Stimulated activated CD8-positive, alpha-beta memory T cell treated with anti-CD3 and anti-CD28 coated beads, Interleukin-4, amount 100 ng/mL, for 1 hour (primary cell): ENCODE measurements at places on chromosomes 11 and 22.

GRCh38 chr22:30943368-30943767, 25.2 kb downstream of the MORC2 start:
- peak; percentile 38 for DNase-seq

DNA sequence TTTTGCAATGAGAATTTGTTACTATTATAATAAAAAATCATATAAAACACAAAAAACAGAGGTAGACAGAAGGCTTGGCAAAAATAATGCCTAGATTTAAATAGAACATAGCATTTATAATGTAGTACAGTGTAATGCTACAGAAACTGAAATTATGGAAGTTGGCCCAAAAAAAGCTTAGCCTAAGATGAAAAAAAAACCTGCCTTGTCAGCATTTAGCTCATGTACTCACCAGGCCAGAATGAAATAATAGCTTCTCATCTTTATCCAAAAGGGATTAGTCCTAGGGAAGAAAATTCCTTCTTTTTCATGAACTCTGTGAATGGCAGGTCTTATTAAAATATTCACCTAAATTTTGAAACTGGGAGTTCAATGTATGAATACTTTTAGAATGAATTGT, 951.1 kb downstream of the LRRC4C start:
- DNase-seq = no peak

DNA sequence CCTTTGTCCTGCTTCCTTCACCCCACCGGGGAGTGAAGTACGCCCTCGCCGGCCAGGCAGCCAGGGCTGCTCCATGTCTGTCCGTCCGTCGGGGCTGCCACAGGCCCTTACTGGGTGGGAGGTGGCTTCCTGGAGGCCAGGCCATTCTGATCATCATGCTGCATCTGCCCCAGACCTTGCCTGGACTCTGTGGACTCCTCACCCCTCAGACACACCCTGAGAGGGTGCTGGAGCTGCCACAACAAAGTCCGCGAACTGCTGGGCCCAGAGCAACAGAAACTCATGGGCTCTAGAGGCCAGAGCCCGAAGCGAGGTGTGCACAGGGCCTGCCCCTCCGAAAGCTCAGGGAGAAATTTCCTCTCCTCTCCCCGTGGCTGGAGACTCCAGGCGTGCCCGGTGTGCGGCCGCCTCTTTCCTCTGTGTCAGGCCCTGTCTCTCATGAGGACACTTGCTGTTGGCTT, 124.2 kb downstream of the KCNQ1OT1 start:
- no peak for DNase-seq

- DNase-seq = no peak
These were observed 2.0 kb downstream of the CD3E start for GRCh38 chr11:118306556-118306955.

GRCh38 chr11:100578831-100579311, 108.2 kb upstream of the ARHGAP42 start:
- no peak for DNase-seq

GRCh38 chr11:66956689-66957290, 1.4 kb downstream of the PC start:
- DNase-seq = no peak

GRCh38 chr11:71535825-71536224, 2.0 kb upstream of the KRTAP5-8 start:
- DNase-seq = no peak
